ENCODE measurements at places on chromosomes 13 and 19. TPM values are rescaled to one million over a fixed set of nuclear protein-coding genes. Genes with fewer than 3 reads are reported as not detected.

DNA sequence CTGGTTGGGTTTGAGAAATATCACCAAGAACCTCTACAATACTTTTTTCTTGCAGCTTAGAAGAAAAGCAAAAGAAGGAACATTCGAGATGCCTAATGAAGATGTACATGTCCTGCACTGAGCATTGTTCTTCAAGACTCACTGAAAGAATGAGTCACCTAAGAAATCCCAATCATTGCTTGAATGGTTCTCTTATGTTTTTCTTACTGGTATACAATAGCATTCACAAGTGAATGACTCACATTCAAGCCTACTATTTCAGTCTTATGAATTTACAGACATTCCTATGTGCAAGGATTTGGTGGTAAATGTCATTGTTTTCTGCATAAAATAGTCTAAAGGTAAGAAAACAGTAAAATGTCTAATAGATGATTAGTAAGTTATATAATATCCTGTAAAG, 594.6 kb downstream of the PCDH9 start:
- DNase-seq: no peak

DNA sequence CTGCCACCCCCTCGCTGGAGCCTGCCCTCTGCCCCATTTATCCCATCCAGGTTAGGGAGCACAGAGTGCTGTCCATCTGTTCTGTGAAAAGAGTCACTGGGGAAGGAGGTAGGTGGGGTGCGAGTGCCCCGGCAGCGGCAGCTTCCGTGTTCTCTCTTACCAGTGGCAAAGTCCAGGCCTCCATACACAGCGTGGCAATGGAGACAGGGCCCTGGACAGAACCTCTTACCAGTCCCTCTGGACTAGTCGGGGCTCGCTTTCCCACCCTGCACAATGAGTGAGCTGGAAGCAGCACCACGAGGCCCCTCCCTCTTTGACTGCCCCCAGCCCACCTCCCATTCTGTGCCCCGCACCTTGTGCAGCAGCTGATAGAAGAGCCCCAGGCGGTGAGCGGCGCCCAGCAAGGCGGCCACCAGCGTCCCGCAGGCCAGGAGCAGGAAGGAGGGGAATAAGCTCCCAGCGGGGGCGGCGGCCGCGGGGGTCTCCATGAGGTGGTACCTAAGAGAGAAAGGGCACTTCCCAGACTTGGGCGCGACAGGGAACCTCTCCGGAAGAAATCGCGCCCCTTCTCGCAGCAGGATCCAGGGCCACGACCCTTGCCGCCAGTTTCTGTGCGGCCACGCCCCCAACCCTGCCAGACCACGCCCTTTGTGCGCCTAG, 17.5 kb downstream of the SYDE1 start:
- DNase-seq: no peak

- DNase-seq: no peak
These were observed 21.0 kb upstream of the SPRY2 start for GRCh38 chr13:80361883-80362327.

DNA sequence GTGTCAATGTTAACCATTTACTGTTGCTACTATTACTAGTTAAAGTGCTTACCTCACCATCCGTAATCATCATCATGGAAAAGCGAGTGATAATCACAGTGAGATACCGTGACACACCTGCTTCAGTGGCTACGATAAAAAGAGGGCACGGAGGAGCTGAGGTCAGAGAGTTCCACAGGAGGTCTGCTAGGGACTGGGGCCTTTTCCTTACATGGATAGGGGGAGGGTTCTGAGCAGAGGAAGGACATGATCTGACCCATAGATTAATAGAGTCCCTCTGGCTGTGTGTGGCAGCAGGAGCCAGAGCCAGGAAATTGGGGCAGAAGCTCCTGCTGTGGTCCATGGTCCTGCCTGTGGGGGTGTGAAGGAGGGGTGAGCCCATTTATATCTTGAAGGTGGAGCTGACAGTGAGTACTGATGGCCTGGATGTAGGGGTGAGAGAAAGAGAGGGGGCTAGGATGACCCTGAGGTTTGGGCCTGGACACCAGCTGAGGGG, 136.7 kb downstream of the SIPA1L3 start:
- no peak for DNase-seq

- DNase-seq: peak; percentile 66
These were observed 801 bp downstream of the KCTD12 start for GRCh38 chr13:76885203-76886004.

- peak; percentile 68 for DNase-seq
These were observed 11.4 kb upstream of the KRTDAP start for GRCh38 chr19:35501684-35502083.

- peak; percentile 3 for DNase-seq
These were observed 186.2 kb downstream of the PCDH9 start for GRCh38 chr13:67043901-67044300.

GRCh38 chr19:48392860-48393558, 459 bp upstream of the GRIN2D start:
- DNase-seq: no peak

DNA sequence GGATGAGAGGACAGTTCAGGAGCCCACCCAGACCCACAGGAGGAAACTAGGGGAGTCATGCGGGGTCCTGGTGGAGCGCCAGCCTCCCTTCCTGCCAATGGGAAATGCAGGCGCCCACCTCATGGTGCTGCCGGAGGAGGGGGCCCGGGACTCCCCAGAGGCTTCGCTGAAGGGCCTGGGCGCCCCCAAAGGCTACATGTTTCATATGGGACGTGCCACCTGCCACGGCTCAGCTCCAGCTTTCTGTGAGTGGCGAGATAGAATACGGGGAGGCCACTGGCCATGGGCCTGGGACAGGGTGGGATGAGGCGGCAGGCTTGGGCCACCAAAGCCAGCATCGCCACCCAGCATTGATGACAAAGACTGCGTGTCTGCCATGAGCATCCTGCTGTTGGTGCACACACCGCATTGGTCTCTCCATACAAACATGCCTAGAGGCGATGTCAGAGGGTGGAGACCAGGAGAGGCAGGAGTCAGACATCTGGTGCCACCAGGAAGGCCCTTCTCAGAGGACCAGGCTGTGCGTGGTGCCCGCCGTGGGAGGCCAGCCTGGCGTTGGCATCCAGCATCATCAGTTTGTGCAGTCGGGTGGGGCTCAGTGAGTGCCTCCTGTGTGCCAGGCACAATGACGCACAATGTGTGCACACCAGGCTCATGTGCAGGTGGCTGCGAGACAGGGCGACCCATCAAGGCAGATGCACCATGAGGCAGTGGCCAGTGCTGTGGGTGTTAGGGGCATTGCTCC, 1.2 kb upstream of the F10 start:
- DNase-seq: no peak

- peak; percentile 74 for DNase-seq
These were observed 62.7 kb downstream of the F2RL3 start for GRCh38 chr19:16951529-16951928.

GRCh38 chr13:50220938-50221337, 205.7 kb downstream of the KCNRG start:
- DNase-seq: no peak

GRCh38 chr19:1170938-1171754, 2.9 kb downstream of the SBNO2 start:
- DNase-seq: no peak

- DNase-seq: no peak
These were observed 7.7 kb upstream of the DOCK9 start for GRCh38 chr13:98985591-98985990.

DNA sequence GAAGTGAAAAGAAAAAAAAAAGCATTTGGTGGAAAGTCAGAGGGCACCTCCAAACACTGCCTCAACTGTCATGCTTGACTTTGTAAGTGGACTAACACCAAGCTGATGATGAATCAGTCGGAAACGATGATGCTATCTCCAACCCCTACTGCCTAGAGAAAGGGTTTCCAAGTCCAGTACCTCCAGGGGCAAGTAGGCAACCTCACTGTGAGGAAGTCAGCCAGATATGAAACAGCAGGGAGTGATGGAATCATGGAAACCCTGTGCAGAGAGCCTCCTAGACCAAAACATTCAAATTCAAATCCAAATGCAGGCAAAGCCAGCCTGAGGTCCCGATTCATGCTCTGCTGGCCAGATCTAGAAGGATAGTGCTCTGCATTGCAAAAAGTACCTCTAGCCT, 100.9 kb upstream of the SERP2 start:
- DNase-seq: peak; percentile 48

DNA sequence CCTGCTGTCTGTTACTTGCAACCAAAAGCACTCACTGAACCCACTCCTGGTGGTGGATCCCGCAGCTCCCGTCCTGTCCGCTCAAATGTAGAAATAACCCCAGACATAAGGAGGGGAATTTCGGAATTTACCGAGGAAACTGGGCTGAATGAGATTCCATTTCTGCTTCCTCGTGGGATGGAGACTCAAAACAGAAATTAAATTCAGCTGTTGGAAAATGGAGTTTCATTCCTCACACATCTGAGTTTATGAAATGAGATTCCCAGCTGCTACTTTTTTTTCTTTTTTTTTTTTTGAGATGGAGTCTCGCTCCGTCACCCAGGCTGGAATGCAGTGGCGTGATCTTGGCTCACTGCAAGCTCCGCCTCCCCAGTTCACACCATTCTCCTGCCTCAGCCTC, 44.3 kb downstream of the COLGALT1 start:
- no peak for DNase-seq

DNA sequence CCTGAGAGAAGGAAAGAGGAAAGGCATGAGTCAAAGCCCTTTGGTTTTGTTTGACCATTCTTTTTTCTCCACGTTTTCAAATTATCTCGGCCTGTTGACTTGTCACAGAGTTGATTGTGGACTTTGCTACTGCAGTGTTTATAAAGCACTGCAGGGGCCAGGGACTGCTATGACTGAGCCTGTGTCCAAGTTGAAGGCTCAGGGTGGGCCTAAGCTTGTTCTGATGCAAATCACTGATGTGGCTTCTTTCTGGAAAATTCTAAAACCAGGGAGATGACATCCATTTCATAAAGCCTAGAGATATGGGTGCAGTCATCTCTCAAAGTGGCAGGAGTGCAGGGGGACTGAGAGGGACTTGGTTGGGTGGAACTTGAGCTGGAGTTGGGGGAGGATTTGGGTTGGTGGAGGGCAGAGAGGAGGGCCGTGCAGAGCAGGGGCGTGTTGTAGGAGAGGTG, 1.2 kb upstream of the CXCL17 start:
- no peak for DNase-seq

DNA sequence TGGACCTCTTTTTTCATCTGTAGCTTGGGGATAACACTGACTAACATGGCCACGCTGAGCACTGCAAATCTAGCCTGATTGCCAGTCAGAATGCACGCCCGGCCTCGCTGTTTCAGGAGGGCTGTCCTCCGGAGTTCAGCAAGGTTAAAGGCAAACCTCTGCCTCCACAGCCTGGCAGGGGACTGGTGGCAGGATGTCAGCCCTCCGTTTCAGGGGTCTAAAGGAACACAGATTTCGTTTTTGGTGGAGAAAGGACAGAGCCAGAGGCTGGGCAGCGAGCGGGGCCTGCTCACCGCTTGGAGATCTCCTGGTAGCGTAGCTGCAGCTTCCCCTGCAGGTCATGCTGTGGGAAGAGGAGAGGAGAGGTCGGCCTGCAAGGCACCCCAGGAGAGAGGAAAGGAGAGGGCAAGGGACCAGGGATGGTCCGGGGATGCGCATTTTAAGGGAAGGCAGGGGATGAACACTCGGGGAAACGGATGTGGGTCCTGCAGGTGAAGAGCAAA, 560 bp downstream of the NDUFA7 start:
- no peak for DNase-seq

DNA sequence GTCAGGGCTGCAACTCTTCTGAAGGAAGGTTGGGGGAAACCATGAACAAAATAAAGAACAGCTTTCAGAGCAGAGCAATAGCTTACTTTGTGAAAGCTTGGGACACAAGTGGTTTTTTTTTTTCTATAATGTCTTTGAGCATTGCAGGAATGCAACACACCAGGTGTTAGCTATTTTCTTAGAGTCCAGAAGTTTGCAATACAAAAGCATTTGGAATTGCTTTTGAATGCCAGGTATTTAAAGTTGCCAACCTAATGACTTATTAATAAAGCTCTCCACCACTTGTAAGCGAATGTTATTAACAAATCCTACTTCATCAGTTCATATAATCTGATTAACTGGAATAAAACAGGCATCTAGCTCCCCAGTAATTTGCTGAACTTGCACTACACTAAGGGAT, 172.6 kb downstream of the NUFIP1 start:
- DNase-seq: no peak

The TUBA3C gene
- total RNA-seq: 6.2 TPM

The IRGQ gene
- total RNA-seq: 20.4 TPM

The DCT gene
- 0.29 TPM for total RNA-seq

The FUT3 gene
- total RNA-seq: not detected
